Activated naive CD4-positive, alpha-beta T cell (primary cell): ENCODE measurements at places on chromosomes 7 and 10.
A peak's percentile ranks its signal among the peaks of the same experiment; 100 is the strongest.

- no peak for DNase-seq
Measured at GRCh38 chr10:84352251-84352842, 24.0 kb downstream of the CCSER2 start.

- DNase-seq: no peak
Measured at GRCh38 chr7:120412139-120413050, 139.4 kb downstream of the KCND2 start.

DNA sequence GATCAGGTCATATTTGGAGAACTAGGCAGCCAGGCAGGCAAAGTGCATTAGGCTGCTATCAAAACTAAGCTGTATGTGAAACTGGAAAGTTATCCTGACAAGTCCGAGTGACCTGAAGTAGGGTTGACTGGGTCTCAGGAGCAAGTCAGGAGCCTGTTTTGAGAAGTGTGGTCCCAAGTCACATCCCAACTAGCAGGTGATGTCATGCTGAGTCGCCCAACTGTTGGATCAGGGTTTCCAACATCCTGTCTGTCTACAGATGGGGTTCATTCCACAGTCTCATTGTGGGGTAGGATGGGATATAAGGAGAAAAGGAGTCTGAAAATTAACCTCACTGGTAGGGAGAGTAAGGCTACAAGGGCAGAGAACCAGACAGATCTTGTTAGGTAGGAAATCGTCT lies 27.0 kb downstream of the SLC26A4 start:
- DNase-seq: no peak

DNA sequence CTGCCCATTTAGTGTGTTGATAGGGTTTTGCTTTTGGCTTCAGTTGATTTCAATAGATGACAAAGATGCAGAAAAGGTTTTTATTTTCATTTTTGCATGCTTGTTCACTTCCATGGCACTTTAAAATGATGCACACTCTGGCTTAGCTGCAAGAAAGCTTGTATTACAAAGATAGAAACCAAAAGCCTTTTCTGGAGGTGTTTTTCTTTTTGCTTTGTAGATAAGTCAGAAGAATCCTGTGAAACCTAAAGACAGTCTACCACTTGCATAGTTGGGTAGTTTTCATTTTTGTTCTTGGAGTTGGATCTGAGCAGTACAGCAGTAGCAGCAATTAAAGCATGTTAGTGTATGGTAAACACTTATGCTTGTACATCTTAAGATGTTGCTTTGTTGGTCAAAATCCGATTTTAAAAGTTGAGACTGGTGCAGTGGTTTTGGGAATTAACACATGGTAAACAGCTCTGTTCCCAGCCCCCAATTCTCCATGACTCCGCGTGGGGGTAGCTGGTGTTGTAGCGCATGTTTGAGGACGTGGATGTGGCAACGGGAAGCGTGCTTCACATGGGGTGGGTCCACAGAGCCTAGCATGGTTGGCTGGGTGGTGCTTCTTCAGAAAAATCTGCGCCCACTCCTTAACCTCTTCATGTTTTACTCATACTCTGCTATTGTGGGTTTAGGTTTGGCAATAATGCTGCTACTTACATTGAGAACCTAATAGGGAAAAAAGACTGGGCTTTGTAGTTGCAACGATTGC lies 19.8 kb downstream of the CCNY start:
- no peak for DNase-seq

GRCh38 chr7:151082141-151083070 lies 887 bp downstream of the TMUB1 start:
- DNase-seq: no peak

DNA sequence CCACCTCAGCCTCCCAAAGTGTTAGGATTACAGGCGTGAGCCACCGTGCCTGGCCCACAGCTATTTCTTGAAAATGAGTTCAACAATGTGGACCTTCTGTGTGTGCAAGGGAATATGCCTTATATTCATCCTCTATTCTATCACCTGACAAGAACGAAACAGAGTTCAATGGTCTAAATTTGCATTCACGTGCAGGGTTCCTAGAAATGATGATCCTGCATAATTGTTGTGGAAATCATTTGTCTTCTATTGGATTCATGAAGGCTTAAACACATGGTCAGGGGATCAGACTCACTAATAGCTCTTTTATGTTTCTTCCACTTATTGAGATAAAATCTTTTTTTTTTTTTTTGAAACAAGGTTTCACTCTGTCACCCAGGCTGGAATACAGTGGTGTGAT lies 23.7 kb downstream of the PAPSS2 start:
- no peak for DNase-seq

GRCh38 chr7:120760050-120760449 lies 97.9 kb downstream of the TSPAN12 start:
- DNase-seq: no peak

- DNase-seq: no peak
Measured at GRCh38 chr10:76982671-76983070, 654.9 kb downstream of the KCNMA1 start.

DNA sequence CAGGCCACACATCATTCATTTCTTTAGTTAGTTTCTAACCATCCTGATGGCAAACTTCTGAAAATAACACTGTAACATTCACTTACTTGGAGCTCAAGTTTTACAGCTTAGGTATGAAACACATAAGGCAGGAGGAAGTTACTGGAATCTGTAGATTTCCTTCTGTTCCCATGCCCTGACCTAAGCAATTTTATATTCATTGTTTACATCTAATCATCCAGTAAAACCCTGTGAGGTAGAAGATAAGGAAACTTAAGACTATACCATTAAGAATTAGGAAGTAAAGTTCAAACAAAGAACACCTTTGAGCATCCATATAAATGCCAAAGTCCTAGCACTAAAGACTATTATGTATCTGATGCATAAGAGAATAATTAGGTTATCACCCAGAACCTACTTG lies 19.5 kb downstream of the RALA start:
- no peak for DNase-seq

DNA sequence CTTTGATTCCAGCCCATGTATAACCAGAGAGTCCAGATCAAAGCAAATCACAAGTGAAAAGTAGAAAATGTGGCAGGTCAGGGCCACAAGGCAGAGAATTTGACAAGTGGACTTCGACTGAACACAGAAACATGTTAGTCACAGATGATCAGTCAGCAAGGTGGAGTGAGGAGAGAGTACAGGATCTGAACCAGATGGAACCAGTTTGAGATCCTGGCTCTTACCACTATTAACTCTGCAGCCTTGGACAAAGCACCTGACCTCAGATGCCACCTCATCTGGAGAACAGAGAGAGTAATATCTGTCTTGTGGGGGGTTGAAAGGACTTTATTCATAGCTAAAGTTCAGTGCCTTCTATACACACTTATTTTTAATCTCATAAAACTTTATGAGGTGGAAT lies 4.4 kb downstream of the MRLN start:
- no peak for DNase-seq

GRCh38 chr7:27546610-27547009 lies 116.1 kb downstream of the HIBADH start:
- no peak for DNase-seq

DNA sequence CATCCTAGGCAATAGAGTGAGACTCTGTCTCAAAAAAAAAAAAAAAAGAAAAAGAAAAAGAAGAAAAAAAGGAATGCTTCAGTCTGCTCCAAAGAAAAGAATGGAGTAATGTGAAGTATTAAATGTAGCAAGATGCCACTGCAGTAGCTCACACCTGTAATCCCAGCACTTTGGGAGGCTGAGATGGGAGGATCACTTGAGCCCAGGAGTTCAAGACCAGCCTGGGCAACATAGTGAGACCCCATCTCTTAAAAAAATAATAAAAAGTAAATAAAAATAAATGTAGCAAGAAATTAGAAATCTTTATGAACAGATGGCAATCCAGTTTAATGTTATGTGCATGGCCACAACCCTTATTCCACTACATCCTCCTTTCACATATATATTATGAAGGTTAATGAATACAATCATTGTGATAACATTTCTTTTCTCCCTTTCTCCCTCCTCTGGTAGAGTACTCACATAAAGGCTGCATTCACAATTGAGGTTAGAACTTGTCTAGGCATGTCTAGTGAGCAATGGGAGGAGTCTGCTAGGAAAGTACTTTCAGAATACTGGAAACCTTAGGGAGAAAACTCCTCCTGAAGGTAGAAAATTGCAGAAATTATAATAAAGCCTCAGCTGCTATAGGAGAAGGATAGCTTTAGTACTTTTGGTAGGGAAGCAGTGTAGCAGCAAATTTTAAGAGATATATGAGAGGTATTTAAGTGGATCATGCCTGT lies 20.4 kb downstream of the KLLN start:
- DNase-seq: no peak

- DNase-seq: no peak
Measured at GRCh38 chr7:130356876-130357611, 12.4 kb downstream of the CPA5 start.

DNA sequence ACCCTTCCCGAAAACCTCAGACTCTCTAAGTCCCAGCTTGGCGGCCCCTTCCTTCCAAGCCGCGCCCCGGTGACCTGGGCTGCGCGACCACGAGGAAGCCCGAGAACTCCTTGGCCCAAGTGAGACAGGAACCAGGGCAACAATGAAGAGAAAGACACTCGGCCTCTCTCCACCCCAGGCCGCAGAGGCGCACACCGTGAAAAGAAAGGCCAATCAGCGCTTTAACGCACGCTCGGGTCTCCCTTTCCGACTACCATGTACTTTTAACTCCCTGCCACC lies 166.4 kb upstream of the PPP1R3A start:
- DNase-seq: no peak

DNA sequence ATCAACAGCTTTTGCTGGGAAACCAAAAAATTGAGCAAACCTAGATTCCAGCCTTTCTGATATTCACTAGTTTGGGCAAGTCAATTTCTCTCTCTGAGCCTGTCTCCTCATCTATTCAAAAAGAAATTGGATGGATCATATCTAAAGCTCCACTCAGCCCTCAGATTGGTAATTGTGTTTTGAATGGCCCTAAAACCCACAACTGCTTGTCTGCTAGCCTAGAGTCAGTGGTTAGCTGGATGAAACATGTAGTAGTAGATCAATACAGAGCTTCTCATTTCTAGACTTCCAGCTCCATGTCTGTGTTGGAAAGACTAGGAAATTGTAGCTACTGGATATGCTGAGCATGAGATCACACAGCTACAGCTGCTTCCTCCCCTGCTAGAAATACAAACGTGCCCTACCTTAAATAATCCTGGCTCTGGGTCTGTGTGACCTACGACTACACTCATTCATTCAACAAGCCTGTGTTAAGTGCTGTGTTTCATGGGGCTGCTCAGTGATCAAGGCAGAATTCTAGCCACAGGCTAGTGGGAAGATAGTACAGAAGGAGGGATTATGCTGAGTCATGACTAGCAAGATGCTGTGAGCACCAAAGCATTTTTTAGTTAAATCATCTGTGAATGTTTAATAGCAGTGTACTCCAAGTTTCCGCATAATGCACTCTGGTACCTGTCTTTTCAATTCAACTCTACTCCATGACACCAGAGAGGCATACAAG lies 15.7 kb downstream of the DNTT start:
- DNase-seq: no peak

DNA sequence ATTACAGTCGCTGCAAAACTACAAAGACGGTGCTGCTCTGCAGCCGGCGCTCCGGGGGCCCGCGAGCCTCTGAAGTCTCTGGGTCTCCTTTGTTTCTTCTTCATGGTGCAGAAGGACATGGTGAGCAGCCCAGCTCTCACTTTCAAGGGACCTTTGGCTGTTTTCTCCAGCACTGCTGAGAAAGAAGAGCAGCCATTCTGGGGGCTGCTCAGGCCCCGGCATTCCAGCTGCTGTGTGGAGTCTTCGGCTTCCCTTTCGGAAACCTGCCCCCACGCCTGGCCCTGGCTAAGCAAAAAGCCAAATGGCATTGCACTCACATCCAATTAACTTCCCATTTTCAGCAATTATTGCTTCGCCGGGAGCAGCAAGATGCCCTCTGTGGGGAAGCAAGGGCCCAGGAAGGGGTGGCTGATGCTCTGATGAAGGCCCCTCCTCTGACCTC lies 555.7 kb downstream of the PTPRN2 start:
- DNase-seq: no peak

DNA sequence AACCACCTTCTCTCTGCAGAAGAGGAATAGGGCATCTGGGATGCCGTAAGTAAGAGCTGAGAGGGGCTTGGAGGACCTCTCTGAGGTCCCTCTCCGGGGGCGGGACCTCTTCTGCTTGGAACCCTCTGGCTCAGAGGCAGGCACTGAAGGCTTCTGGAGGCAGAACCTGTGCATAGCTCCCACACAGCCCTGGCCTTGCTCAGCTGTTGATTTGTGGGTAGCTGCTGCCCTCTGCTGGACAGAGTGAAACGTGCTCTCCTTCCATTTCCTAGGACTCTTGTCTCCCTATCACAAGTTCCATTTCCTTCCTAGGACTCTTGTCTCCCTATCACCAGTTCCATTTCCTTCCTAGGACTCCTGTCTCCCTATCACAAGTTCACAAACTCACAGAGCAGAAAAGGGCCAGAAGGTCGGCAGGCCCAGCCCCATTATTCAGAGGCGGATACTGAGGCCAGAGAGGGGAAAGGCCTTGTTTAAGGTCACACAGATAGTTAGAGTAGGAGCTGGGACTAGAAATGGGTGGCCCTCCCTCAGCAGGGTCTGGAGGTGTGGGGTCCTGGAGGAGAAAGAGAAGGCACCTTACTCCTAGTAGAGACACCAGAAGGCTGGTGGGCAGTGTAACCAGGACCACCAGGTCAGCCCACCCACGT lies 30.3 kb upstream of the GARS1 start:
- peak; percentile 30 for DNase-seq

DNA sequence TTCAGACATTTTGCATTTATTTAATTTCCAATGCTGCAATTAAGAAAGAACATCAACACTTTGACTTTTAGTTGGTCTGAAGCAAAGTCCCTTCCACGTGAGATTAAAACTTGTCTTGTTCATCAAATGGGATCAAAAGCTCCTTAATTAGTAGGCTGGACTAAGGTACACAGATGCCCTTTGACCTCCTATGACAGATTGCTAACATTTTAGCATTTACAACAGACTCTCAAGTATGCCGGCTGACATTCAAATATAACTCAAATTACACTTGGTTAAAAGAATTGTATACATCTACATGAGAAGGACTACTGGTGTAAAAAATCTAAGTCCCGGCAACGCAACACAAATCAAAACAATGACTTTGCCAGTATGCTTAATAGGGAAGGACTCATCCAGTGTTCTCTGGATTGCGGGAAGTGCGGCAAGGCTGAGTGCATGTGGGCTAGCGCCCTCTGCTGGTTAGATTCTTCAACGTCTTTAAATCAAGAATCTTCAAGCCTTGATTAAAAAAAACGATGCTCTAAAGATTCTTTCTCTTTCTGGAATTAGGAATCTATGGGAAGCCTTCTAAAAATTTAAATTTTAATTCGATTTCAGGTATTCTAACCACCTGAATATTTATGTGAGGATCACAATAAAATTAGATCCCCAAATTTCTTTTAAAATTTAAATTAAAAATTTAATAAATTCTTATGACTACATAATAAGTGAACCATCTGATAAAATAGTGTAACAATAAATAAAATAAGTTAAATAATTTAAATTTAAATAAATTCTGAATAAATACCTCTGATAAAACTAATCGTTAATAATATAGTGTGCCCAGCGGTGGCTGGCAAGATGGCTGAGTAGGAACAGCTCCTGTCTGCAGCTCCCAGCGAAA lies 444.7 kb downstream of the DGKB start:
- no peak for DNase-seq

GRCh38 chr7:70215491-70215890 lies 617.2 kb downstream of the AUTS2 start:
- no peak for DNase-seq
